Right atrium auricular region (tissue), 2 donors: ENCODE measurements at places on chromosomes 13 and 19. TPM values are rescaled to one million over a fixed set of nuclear protein-coding genes. Genes with fewer than 3 reads are reported as not detected.

The U2AF2 gene
- 61.0 TPM for total RNA-seq

DNA sequence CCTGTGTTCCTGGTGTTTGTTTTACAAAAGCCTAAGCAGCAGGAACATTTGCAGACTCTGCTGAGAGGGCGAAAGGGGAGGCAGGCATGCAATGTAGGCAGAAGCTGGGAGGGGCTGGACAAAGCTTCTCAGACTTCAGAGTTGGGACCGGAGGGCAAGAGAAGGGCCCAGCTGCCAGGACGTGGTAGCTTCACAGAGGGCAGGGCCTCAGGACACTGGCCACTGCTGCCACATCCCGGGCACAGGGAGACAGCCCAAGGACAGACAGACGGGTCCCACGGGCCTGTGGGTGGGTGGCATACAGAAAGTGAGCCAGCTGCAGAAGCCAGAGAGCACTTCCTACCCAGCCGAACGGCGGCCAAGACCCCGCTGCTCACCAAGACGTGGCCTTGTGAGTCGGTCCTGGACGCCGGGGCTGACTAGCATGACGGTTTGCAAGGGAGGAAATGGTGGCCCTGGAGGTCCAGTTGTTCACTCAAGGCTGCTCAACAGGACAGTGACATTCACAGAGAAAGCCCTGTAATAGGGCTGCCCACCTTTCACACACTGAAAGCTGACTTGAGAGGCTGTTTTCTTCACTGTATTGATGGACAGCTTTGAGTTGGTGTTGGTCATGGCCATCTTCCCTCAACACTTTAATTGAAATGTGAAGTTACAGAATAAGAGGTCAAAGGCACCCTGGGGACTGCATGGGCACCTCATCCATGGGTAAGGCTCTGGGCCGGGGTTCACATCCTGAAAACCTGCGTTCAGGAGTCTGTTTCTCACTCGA, 23.7 kb upstream of the TFDP1 start:
- H3K27me3 ChIP-seq, result no peaks in the 10 kb centered on the region
- no peak overlapping the region for H3K4me3 ChIP-seq
- no peaks in the 10 kb centered on the region for H3K36me3 ChIP-seq
- no peak overlapping the region for H3K27ac ChIP-seq

The LPAR2 gene
- 3.1 TPM for total RNA-seq

DNA sequence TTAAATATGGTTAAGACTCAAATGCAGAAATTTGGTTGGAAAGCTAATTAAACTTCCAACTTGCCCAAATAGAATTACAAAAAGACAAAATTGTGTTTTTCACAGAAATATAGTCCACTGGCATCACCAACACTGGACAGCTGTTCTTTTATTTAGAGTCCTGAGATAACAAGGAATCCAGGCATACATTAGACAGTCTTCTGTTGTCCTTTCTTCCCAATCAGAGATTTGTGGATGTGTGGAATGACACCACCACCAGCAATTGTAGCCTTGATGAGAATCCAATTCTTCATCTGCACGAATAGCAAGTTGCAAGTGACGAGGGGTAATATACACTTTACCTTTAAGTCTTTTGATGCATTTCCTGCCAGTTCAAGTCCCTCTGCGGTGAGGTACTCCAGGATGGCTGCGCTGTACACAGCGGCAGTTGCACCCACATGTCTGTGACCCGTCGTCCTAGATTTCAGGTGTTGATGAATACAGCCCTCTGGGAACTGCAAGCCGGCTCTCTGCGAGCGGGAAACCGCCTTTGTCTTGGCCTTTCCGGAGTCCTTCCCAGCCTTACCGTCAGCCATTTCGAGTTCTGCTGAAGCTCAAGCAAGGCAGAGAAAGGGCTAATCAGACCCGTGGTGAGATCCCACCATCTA, 14.7 kb downstream of the UBAC2 start:
- no peaks in the 10 kb centered on the region for H3K4me1 ChIP-seq
- no peak overlapping the region for H3K27ac ChIP-seq
- DNase-seq, result peak; percentile 34
- no peaks in the 10 kb centered on the region for H3K27me3 ChIP-seq
- H3K4me3 ChIP-seq, result no peak overlapping the region

- no peaks in the 10 kb centered on the region for H3K4me1 ChIP-seq
- peak overlapping the region; percentile 99 for H3K27ac ChIP-seq
- H3K27me3 ChIP-seq, result no peaks in the 10 kb centered on the region
- DNase-seq, result peak; percentile 97
These were observed 37.3 kb downstream of the NFIC start for GRCh38 chr19:3403489-3404323.

The SERPINE3 gene
- total RNA-seq, result not detected

DNA sequence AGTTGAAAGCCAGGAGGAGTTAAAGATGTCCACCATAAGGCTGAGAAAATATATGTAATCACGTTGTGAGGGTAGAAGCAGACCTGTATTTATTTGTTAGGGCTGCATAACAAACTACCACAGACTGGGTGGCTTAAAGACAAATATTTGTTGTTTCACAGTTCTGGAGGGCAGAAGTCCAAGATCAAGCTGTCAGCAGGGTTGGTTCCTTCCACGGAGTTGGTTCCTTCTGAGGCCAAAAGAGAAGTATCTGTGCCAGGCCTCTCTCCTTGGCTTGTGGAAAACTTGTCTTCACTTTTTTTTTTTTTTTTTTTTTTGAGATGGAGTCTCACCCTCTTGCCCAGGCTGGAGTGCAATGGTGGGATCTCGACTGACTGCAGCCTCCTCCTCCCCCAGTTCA, 73.7 kb upstream of the SLAIN1 start:
- DNase-seq, result no peak
- no peaks in the 10 kb centered on the region for H3K4me1 ChIP-seq
- no peaks in the 10 kb centered on the region for H3K36me3 ChIP-seq
- no peak overlapping the region for H3K4me3 ChIP-seq
- no peak overlapping the region for H3K27ac ChIP-seq
- H3K27me3 ChIP-seq, result no peaks in the 10 kb centered on the region

DNA sequence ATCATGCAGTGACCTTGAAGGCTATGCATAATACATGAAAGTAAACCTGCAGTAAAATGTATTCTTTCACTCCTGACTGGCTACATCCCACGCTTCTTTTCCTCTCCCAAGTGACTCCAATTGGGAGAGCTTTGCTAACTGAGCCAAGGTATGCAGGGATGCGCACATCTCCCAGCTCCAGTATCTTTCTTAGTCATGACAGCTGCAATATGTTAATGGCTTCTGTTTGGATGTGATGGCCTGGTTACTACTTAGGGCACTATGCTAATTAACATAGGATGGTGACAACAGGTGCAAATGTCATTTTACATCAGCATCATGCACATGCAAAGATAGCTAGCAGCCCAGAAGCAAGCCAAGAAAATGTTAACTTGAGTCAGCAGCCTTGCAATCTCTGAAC, 134.7 kb downstream of the POU4F1 start:
- DNase-seq, result no peak
- H3K4me1 ChIP-seq, result no peaks in the 10 kb centered on the region
- H3K27ac ChIP-seq, result no peak overlapping the region
- H3K4me3 ChIP-seq, result no peak overlapping the region

GRCh38 chr13:85685436-85685835, 113.8 kb downstream of the SLITRK6 start:
- no peak overlapping the region for H3K27ac ChIP-seq
- no peaks in the 10 kb centered on the region for H3K36me3 ChIP-seq
- H3K4me1 ChIP-seq, result no peaks in the 10 kb centered on the region
- H3K27me3 ChIP-seq, result no peaks in the 10 kb centered on the region
- no peak for DNase-seq

The ADGRE1 gene
- not detected for total RNA-seq

- no peaks in the 10 kb centered on the region for H3K27me3 ChIP-seq
- H3K27ac ChIP-seq, result no peak overlapping the region
- H3K4me1 ChIP-seq, result no peaks in the 10 kb centered on the region
- no peak for DNase-seq
- H3K36me3 ChIP-seq, result no peaks in the 10 kb centered on the region
- no peak overlapping the region for H3K4me3 ChIP-seq
These were observed 131.7 kb downstream of the KLF5 start for GRCh38 chr13:73190477-73190876.

GRCh38 chr19:16288544-16288943, 36.1 kb upstream of the KLF2 start:
- no peaks in the 10 kb centered on the region for H3K36me3 ChIP-seq
- no peak overlapping the region for H3K4me3 ChIP-seq
- H3K27me3 ChIP-seq, result no peaks in the 10 kb centered on the region
- DNase-seq, result no peak
- peaks cover 69% of the 10 kb centered on the region for H3K4me1 ChIP-seq

GRCh38 chr19:3585301-3586126, at the start of gene GIPC3:
Gene GIPC3, plus strand, starts transcription at chr19:3585478. Its CDS starts 120 bp downstream, at chr19:3585598.
- H3K36me3 ChIP-seq, result no peaks in the 10 kb centered on the region
- peaks cover 6% of the 10 kb centered on the region for H3K27me3 ChIP-seq
- peak within 1 kb of the TSS; percentile 43 for H3K4me3 ChIP-seq
- no peaks in the 10 kb centered on the region for H3K4me1 ChIP-seq
- DNase-seq, result no peak
- no peak within 1 kb of the TSS for H3K27ac ChIP-seq

The ZSWIM4 gene
- 9.8 TPM for total RNA-seq

DNA sequence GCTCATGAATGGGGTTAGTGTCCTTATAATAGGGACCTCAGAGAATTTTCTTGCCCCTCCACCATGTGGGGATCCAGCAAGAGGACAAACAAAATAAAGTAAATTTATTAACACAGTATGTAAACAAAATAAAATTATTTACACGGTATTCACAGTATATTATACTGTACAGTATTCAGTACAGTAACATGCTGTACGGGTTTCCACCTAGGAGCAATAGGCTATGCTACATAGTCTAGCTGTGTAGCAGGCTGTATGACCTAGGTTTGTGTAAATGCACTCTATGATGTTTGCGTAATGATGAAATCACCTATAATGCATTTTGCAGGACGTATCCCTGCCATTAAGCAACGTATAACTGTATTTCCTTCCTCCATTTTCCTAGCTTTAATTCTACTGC, 11.8 kb upstream of the DIAPH3 start:
- H3K36me3 ChIP-seq, result no peaks in the 10 kb centered on the region
- H3K27me3 ChIP-seq, result no peaks in the 10 kb centered on the region
- no peak overlapping the region for H3K4me3 ChIP-seq
- no peaks in the 10 kb centered on the region for H3K4me1 ChIP-seq
- no peak overlapping the region for H3K27ac ChIP-seq

- DNase-seq, result no peak
- H3K4me3 ChIP-seq, result no peak overlapping the region
- H3K27me3 ChIP-seq, result no peaks in the 10 kb centered on the region
- H3K4me1 ChIP-seq, result peaks cover 6% of the 10 kb centered on the region
These were observed 221.7 kb upstream of the SPRY2 start for GRCh38 chr13:80562433-80563156.

- H3K27ac ChIP-seq, result peak overlapping the region; percentile 10
- peaks cover 34% of the 10 kb centered on the region for H3K4me1 ChIP-seq
- peaks cover 50% of the 10 kb centered on the region for H3K36me3 ChIP-seq
- DNase-seq, result no peak
- no peaks in the 10 kb centered on the region for H3K27me3 ChIP-seq
These were observed 4.4 kb downstream of the PLEKHJ1 start for GRCh38 chr19:2231621-2232221.

- H3K4me3 ChIP-seq, result no peak overlapping the region
- H3K27me3 ChIP-seq, result no peaks in the 10 kb centered on the region
- H3K4me1 ChIP-seq, result peaks cover 10% of the 10 kb centered on the region
- H3K27ac ChIP-seq, result no peak overlapping the region
These were observed 3.6 kb upstream of the COMMD6 start for GRCh38 chr13:75541287-75541686.

The VSTM1 gene
- not detected for total RNA-seq

- H3K4me1 ChIP-seq, result no peaks in the 10 kb centered on the region
- no peak overlapping the region for H3K4me3 ChIP-seq
- DNase-seq, result no peak
- no peak overlapping the region for H3K27ac ChIP-seq
These were observed 80.1 kb upstream of the ATXN8OS start for GRCh38 chr13:70027551-70027950.

- no peak overlapping the region for H3K27ac ChIP-seq
- no peak overlapping the region for H3K4me3 ChIP-seq
These were observed 3.9 kb downstream of the PIH1D1 start for GRCh38 chr19:49447485-49448431.
